ENCODE measurements at places on chromosomes 7 and 10.

GRCh38 chr10:3761021-3761686, 23.9 kb downstream of the KLF6 start:
- no peak for DNase-seq

- no peak for DNase-seq
These were observed 7.5 kb downstream of the CYP2W1 start for GRCh38 chr7:990352-990932.

GRCh38 chr10:110733218-110733952, 89.2 kb downstream of the RBM20 start:
- no peak for DNase-seq

DNA sequence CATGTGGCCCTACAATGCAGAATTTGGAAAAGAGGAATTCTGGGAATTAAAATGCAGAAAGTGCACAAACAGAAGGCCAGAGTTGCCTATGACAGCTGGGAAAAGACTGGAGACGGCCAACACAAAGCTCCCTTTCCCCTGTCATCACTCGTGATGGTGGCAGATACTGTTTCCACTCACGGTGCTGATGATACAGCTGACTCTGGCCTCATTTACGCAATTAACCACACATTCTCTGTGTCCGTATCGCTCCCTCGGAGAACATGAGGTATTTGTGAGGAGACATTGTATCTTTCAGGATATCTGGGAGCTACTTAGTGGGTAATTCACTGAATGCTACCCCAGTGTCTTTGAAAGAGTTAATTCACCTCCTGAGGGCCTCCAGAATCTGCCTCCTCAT, 172.8 kb downstream of the TAX1BP1 start:
- DNase-seq: no peak

GRCh38 chr10:50600831-50601477, 22.8 kb downstream of the SGMS1 start:
- peak; percentile 58 for DNase-seq

DNA sequence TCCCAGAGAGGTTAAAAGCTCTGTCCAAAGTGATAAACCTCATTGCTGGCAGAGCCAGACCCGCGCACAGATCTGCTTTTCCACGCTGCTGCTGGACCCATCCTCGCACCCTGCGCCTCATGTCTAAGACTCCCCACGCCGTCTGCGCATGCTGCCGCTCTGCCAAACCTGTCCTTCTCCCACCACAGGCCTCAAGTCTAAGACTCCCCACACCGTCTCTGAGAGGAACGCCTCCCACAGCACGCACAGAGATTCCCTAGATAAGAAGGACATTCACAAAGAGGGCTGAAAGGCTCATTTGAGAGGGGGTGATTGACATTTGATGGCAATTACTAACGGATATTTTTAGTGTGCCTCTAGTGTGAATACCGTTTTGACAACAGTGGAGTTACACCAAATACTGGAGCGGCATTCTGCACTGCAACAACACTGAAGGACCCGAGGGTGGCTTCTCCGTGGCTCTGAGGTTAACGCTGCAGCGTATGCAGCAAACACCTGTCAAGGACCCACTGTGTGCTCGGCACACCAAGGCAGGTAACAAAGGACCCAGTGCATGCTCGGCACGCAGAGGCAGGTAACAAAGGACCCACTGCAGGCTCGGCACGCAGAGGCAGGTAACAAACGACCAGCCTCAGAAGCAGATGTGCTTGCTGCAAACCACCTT, 231.4 kb downstream of the DNAJB6 start:
- no peak for DNase-seq

DNA sequence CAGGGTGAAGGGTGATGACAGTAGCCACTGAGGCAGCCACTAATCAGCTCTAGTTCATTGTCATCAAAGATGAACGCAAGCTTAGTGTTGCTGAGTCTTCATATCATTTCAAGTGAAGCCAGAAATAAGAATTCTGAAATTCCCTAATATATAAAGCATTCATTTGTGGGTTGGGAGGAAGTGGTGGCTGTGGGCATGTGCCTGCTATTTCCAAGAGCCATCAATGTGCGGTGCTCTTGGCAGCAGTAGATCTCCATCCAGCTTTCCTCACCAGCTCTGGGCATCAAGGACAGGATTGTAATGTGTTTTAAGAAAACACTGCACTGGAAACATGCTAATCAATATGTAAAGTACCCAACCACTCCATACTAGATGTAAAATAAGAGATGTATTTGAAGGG, 202.5 kb upstream of the AHR start:
- no peak for DNase-seq

DNA sequence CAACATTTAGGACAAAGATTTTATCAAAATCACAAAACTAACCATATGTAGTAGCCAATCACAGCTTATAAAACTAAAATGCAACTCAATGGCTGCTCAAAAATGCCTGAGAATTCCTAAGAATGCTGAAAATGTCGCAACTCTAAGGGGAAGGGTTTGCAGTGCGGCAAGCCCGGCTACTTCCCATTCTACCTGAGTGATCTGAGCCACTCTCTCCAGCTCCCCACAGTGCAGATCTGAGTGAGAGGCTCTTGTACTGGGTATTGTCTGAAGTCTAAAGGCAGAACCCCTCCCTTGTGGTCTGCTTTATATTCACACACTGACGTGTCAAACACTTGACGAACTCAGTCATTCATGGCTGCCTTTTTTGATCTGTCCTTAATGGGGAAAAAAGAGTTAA, 28.9 kb downstream of the RAB11FIP2 start:
- DNase-seq: no peak

DNA sequence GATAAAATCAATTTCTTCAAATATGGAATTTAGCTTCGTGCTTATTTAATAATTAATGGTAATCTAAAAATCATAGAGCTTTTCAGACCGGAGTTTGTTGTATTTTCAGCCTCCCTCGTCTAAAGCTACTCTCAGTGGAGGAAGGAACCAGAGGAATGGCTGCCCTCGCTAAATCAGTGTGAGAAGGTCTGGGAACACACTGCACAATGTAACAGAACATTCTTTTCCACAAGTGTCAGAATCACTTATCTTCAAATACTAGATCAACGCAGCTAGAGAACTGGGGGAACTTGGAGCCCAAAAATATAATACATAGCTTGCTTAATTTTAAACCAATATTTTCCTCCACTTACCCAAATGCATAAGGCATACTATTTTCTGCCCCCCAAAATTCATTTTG, 148.5 kb downstream of the MTERF1 start:
- no peak for DNase-seq

DNA sequence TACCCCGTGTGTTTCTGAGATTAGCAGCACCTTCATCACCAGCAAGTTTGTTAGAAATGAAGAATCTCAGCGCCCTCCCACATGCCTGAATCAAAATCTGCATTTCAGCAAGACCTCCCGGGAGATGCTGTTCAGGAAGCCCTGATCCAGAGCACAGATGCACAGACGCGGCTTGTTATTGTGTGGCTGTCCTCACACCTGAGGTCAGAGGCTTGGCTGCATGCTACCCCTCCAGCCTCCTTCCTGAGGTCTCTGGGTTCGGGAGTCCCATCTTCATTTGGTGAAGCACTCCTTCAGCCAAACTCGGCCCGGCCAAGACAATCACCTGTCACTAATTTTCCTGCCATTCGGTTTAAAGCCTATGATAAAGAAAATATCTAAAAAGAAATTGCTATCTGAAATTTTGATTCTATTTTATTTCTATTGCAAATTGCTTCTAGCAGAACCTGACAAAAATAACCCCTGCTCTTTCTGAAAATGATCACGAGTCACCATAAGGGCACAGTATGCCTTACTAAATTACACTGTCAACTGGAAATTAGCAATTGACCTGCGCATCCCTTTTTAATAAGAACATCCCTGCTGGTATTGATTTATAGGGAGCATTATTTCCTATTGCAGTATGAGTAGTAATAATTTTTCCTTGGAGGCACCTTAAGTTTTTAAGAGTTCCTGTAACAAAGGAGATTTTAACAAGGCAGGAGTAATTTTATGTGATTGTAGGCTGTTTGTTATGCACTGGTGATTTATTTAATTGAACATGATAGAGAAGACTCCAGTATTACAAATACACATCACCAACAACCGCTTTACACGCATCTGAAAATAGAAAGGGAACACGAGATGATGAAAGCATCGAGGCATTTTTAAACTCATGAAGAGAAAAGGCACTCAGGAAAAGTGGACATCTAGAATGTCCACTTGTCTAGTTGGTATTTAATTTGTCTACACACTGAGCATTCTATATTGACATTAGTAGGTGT, 49.5 kb downstream of the VSTM2A start:
- no peak for DNase-seq

All from osteoblast (primary cell).